ENCODE measurements at places on chromosomes 16 and 17.
A peak's percentile ranks its signal among the peaks of the same experiment; 100 is the strongest.

- DNase-seq = no peak
Observed at GRCh38 chr17:63611354-63611753, 10.7 kb downstream of the TACO1 start.

DNA sequence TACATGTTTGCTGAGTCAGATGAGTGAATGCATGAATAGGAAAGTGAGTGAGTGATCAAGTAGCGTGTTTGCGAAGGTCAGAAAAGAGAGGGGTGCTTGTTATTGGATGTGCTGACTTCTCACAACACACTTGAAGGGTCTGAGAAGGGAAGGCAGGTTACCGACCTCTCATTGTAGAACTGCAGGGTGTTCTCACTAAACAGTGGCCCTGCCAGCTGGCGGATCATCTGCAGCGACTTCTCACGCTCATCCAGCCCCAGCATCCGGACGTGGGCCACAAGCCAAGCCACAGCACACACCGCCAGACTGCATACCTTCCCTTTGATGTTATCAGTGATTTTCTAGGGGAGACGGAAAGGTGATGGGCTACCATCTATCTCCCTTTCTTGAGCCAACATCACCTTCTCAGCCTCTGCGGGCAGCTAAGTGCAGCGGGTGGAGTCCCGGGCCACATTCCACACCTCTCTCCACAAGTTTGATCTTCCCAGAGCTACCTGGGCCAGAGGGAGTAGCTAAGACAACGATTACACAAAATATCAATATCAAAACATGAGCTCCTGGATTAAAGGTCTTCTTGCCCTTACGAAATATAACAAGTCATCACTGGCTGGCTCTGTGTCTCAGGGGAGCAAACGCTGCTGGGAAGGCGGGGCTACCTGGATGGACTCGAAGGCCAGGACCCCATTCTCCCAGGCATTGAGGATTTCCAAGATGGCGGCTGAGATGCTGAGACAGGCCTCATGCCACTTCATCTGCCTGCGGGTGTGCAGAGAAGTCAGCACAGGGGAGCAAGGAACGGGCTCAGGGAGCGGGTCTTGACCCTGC lies 11.0 kb downstream of the CSF3 start:
- DNase-seq = peak; percentile 76

DNA sequence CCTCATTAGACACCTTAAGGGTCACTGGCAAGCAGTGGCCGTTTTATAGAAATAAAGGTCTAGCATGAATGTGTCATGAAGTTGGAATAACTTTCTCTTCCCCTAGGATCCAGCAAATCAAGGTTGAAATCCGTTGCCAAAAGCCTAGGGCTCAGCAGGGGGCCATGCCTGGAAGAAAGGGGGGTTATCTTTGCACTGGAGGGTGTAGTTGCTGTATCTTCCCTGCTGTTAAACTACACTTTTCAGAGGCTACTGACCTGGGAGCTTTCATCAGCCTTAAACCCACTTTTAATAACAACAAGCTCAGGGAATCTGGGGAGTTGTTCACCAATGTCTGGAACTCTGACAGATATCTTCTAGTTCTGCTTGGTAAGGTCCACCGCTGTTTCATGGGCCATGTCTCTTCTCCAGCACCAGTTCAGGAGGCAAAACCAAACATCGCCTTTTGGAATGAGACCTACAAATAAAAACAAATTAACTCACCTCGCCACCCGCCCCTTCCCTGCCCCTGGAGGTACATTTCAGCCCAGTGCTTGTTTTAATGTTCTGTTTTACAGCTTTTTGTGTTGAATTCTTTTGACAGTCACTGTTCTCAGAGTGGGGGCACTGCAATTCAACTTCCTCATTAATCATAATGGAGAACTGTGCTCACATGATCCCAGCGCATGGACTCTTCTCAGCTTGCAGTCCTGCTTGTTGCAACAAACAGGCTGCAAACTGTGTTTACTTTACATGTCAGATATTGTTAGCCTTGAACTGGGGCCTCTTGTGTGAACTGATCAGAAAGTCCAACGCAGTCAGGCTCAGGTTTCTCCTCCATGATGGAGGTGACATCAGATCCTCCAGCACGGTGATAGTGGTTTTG lies 508.7 kb downstream of the KCNJ2 start:
- DNase-seq = no peak

DNA sequence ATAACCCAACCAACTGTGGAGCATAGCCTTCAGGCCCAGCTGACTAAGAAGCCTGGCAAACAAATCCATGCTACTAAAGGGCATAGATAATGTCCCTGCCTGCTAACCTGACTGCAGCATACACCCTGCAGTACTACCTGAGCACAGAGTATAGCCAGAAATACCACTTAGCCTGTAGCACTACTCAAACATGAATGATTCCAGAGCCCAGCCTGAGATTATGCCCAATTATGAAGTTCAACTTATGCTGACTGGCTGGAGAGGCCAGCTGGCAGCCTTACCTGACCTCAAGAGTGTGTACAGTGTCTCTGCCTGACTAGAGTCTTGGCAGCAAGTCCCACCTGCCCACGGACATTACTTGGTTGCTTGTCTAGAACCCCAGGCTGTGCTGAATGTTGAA lies 1265.3 kb downstream of the CDH11 start:
- DNase-seq = no peak

DNA sequence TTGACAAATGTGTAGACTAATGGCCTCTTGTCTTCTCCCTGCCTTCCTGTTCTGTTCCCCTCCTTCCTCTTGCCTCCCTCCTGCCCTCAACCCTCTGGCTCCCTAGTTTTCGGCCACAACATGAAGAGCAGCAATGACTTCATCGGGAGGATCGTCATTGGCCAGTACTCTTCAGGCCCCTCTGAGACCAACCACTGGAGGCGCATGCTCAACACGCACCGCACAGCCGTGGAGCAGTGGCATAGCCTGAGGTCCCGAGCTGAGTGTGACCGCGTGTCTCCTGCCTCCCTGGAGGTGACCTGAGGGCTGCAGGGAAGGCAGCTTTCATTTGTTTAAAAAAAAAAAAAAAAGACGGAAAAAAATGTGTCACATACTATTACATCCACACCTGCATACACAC lies 18.8 kb upstream of the CLEC19A start:
- DNase-seq = no peak

GRCh38 chr17:12686486-12686885 lies 20.8 kb downstream of the MYOCD start:
- no peak for DNase-seq

- no peak for DNase-seq
Observed at GRCh38 chr17:2825253-2825970, 29.2 kb downstream of the RAP1GAP2 start.

DNA sequence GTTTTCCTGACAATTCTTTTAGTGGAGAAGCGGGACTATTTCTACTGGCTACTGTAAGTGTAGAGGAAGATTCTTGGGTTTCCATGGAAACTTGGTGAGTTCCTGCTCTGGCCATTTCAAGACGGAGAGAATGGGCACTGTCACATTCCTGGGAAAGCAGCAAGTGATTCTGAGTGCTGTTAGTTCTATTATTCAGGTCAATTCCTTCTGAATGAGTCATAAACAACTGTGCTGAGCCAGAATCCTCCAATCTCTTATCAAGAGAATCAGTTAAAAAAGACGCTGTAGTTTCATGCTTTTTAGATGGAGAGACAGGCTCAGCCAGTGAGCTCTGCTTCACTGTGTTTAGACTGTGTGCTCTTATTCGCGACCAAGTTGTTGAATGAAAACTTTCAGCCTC lies 19.6 kb downstream of the AKAP10 start:
- DNase-seq = no peak

DNA sequence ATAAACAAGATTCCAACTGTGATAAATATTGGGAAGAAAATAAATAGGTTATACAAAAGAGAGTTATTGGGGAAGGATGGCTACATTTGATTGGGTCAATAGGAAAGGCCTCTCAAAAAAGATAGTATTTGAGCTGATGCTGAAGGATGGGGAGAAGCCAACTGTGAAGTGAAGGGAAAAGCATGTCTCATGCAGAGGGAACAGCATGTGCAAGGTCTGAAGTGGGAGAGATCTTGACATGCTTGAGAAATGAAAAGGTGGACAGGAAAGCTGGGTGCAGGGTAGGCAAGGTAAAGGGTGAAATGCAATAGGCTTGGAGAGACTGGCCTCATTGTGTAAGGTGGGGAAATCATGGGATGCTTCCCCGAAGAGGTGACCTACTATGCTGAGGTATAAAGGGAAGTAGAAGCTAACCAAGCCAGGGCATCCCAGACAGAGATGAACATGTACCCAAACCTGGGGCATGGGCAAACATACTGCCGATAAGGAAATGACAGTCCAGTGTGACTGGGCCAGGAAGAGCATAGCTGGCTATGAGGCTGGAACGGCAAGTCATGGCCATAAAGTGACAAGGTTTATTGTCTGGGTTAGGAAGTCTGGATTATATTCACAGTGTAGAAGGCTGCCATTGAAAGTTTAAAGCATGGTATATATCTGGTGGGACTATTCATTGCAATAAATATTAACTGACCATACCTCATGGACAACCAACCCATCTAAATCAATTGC lies 91.2 kb downstream of the TOX3 start:
- no peak for DNase-seq
